Peyer's patch (tissue), 4 donors: ENCODE measurements at places on chromosomes 2 and 18. TPM values are rescaled to one million over a fixed set of nuclear protein-coding genes. Genes with fewer than 3 reads are reported as not detected.

- DNase-seq, result no peak
These were observed 35.5 kb upstream of the TTR start for GRCh38 chr18:31555971-31556747.

- DNase-seq, result peak; percentile 12
These were observed 49.3 kb downstream of the MTERF4 start for GRCh38 chr2:241052677-241053360.

SERPINB3 gene
- total RNA-seq, result not detected

DNA sequence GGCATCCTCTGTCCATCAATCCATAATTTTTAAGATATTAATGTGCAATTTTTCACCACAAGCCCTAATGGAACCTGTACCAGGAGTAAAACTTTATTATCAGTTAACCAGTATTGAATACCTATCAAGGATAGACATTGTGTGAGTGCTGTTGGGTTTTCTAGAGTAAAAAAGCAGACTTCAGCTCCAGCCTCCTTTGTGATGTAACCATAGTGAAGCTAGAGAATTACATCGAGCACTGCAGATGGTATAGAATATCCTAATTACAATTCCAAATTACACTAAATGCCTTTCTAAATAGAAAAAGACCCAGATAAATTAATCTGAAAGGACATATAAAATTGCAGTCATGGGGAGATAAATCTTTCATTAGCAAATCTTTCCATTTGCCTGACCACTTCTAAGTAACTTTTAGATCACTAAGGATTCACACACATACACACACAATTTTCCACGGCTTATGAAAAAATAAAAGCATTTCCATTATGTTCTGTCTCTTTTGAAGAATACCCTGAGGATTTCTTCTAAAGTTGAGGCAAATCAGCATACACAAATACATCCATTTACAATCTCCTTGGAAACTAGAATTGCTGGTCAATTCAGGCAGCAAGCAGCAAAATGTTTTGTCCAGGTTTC, 117.1 kb upstream of the TANK start:
- no peak for DNase-seq

DNA sequence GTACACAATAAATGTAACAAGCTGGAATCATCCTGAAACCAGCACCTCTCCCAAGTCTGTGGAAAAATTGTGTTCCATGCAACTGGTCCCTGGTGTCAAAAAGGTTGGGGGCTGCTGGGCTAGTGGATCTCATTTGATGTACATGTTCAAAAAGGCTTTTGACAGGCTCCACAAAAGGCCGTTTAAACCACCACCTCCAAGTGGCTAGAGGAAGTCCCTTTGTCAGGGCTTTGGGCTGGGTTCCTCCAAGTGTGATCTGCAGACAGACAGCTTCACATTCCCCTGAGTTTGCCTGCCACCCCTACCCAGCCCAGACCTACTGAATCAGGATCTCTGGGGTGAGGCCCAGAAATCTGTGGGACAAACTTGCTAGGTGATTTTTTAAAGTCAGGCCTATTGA, 84.7 kb downstream of the TGFA start:
- no peak for DNase-seq

DNA sequence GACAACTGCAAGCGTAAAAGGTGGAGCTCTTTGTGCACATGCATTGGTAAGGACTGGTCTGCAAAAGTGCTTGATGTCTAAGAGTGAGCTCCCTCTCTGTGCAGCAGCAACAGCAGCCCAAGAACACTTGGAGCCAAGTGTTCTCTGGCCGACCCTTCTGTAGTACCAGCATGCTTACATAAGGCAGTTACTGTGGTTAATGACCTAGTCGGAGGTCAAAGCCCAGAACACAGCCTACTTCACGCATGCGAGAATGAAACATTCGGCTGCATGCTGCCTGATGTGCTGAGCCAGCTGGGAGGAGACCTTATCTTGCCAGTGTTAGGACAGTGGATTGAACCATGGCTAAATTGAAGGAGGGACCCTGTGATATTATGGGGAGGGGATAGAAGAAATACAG, 21.3 kb downstream of the NCAPH start:
- DNase-seq, result no peak

TMEFF2 gene
- 0.54 TPM for total RNA-seq

DNA sequence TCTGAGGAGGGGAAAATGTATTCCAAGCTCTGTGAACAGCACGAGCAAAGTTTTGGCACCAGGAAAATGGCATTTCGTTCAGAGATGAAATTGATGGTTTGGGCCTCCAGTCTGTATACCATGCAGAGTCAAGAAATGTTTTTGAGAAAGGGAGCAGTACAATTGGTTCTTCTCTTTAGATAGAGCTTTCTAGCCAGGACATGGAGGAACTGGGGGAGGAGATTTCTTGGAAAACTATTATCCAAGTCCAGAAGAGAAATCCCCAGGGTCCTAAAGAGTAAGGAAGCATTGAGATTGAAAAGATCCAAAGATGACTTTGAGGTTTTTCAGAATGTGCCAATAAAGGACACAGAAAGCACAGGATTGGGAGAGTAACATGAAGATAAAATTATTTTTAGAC, 432.4 kb downstream of the TNS1 start:
- no peak for DNase-seq

CFAP65 gene
- 1.5 TPM for total RNA-seq

DNA sequence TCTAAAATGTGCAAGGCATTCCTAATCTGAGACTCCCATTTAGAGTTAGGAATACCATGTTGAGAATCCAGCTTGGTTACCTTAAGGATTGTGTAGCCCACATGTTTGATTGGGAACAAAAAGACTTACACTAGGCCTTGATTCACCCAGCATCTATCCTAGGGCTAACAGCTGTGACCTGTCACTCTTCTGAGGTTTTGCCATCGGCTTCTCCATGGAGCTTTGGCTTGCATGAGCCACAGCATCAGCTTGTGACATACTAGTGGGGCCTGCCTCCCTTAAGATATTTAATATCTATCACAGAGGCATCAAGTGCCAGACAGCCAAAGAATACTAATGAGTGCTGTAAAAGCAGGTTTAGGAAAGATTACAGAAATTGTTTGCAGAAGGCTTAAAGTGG, 241.3 kb upstream of the UBE2E3 start:
- no peak for DNase-seq

DNA sequence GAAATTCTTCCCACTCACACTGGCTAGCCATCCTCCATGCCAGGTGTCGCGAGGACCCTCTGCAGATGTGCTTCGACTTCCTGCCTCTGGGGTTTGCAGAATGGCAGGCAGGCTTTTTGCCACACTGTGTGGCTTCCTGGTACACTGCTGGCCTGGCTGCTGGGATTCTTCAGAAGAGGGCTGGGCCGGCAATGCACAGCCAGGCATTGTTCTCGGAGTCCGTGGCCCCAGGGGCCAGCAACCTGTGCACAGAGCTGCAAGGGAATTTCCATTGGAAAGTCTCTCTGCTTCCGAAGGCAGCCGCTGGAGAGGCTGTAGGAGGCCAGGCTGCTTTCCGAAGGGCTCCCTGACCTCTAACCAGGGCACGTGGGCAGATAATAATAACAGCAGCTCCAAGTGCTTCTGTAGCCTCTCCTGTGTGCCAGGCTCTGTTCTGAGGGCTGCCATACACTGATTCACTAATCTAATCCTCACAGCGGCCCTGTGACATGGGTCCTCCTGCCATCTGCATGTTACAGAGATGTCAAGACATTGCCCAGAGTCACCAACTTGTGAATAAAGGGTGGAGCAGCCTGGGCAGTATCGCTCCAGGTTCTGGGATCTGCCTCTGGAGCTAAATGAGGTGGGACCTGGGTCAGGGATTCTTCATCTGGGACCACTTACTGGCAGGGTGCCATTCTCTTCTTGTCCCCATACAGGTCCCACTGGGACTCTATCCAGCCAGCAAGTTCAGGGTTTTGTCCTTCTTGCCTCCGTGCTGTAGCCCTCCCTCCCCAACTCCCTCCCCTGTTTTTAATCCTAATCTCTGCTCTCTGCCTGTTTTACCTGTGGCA, 5.0 kb downstream of the LDLRAD4 start:
- DNase-seq, result peak; percentile 56

SKA1 gene
- total RNA-seq, result 0.54 TPM

EIF2AK2 gene
- 31.2 TPM for total RNA-seq

- no peak for DNase-seq
These were observed 63.1 kb upstream of the MGAT5 start for GRCh38 chr2:134190807-134191203.

TTN gene
- 7.6 TPM for total RNA-seq

REEP1 gene
- 4.7 TPM for total RNA-seq

DNA sequence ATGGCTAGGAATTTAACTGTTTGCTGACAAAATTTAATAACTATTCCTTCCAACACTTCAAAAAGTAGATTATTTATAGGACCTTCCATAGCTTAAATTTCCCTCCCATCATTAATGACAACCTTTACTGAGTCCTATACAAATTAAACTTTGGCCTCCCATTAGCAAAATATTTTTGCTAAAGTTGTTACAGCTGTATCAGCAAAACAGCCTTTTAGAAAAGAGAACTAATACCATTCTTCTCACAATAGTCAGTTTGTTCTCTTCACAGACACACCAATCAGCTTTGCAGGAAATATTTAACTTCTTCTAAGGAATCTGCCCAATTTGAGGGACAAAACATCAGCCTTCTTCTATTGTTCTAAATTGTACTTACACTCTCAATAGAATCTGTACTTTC, 12.0 kb upstream of the GCFC2 start:
- no peak for DNase-seq

GREB1L gene
- 2.9 TPM for total RNA-seq

DNA sequence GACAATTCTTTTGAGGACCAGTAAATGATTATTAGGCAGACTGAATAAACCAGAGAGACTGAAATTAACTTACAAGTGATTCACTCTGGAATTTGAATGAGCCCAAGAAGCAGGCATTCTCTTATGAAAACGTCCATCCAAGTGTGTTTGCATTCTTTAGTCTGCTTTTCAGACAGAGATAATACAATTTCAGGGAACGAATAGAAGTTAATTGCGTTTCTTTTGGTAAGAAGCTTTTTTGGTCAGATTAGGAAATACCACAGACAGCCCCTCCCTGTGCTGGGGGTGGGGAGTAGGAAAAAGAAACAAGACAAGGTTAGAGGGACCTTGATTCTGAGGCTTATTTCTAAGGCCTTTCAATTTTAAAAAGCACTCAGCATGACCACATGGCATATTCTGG, 874.4 kb downstream of the SUCLG1 start:
- no peak for DNase-seq

SERPINB13 gene
- total RNA-seq, result not detected

DNA sequence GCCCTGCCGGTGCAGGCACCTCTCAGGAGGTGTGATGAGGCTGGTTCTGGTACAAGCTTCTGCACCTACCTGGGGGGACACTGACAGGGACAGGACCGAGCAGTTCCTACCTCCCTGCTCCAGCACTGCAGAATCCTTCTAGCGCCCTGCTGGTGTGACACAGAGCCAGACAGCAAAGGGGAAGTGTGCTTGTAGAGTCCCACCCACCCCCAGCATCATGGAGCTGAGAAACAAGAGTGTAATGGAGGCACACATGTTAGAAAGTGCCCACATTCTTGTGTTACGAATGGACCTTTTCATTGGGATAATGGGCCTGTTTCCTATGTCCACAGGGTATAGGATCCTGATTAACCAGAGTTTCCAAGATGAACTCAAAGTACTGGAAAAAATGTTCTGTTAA, 38.3 kb downstream of the OXER1 start:
- DNase-seq, result no peak

GRCh38 chr18:44128365-44128764, 552.3 kb upstream of the SETBP1 start:
- no peak for DNase-seq

CDCA7 gene
- 43.5 TPM for total RNA-seq

GRCh38 chr2:31526946-31527732, 53.6 kb downstream of the SRD5A2 start:
- DNase-seq, result no peak

- DNase-seq, result no peak
These were observed 68.2 kb downstream of the MAIP1 start for GRCh38 chr2:200023570-200023969.

CYS1 gene
- total RNA-seq, result 1.3 TPM

DNA sequence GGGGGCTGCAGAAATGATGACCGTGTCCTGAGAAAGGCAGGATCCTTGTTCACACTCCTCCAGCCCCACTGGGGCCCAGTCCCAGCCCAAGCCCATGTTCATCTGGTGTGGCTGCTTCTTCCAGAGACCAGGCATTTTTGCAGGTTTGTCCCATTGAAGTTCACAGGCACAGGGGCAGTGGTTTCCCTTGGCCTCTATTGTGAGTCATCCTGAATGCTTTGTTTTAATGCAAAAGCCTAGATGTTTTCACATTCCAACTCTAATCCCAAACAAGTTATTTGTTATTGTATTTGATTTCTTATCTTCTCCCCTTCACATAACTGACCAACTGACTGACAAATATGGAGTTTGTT, 426.4 kb upstream of the ID2 start:
- DNase-seq, result no peak

DNA sequence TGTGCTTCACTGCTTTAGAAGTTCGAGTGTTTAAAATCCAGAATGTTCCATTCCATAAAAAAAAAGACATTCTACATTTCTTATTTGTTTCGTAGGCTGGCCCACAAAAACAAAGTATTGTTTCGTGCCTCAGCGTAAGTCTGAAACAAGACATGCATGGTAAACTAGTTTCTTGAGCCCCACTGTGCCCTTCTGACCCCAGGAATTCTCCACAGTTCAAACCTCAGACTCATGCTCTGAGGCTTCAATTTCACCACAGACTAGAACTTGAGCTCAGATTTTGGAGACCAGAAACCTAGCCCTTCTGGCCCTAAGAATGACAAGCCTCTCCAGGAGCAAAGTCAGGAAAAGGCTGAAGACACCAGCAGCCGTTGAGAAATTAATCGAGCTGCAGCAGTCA, 151.5 kb downstream of the SLC8A1 start:
- DNase-seq, result no peak

DNA sequence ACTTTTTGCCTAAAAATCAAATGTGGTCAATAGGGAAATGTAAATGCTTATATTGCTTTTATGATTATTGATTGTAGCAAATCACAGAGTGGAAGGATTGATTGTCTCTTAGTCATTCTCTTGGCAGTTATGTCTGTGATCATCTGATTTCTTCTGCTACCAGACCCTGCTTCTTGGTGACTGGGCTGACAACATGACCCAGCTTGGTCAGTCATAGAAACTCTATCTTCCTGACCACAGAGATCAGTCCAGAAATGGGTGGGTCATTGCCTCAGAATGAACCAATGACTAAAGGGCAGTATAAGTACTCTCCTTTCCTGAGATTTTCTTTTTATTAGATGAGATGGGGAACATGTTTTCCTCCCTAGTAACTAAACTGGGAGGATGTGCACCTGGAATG, 87.6 kb downstream of the MAIP1 start:
- DNase-seq, result no peak
